ENCODE measurements at places on chromosomes 5 and 9. TPM values are rescaled to one million over a fixed set of nuclear protein-coding genes. Genes with fewer than 3 reads are reported as not detected.

GRCh38 chr5:143494162-143494561, 90.7 kb upstream of the NR3C1 start:
- no peak for DNase-seq

MEF2C gene
- 118 TPM for total RNA-seq

ACTBL2 gene
- total RNA-seq: not detected

GRCh38 chr5:103145196-103145595, 25.1 kb downstream of the PPIP5K2 start:
- DNase-seq: no peak

- no peak for DNase-seq
Observed at GRCh38 chr5:117733051-117733450, 1158.4 kb upstream of the SEMA6A start.

TPRN gene
- 4.4 TPM for total RNA-seq

Measured in dermis microvascular lymphatic vessel endothelial cell (primary cell).